Ascending aorta (tissue), 2 donors: ENCODE measurements at places on chromosomes 11 and 22. TPM values are rescaled to one million over a fixed set of nuclear protein-coding genes. Genes with fewer than 3 reads are reported as not detected.

- no peak for DNase-seq
These were observed 56.8 kb downstream of the CD6 start for GRCh38 chr11:61028135-61028729.

- DNase-seq, result no peak
These were observed 6.4 kb upstream of the KCNJ11 start for GRCh38 chr11:17394743-17395390.

- no peak for DNase-seq
These were observed 53.3 kb downstream of the FAR1 start for GRCh38 chr11:13721760-13722159.

GRCh38 chr11:27317751-27318150 lies 45.3 kb downstream of the CCDC34 start:
- DNase-seq, result no peak

DNA sequence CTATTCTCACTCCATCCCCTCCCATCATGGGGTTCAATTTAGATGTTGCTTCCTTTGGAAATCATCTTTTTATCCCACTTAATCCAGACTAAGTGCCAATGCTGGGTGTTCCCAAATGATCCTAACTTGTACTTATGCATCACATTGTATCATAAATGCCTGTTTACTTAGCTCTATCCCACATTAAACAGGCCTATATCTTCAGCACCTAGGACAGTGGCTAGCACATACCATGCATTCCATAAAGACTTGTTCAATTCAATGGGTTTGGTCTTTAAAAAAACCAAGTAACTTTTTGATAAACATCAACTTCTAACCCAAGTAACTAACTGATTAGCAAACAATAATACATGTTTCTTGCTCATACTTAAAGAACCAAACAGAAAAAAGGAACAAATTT lies 40.6 kb downstream of the RSF1 start:
- no peak for DNase-seq

The ALDH3B1 gene
- total RNA-seq, result 42.8 TPM

DNA sequence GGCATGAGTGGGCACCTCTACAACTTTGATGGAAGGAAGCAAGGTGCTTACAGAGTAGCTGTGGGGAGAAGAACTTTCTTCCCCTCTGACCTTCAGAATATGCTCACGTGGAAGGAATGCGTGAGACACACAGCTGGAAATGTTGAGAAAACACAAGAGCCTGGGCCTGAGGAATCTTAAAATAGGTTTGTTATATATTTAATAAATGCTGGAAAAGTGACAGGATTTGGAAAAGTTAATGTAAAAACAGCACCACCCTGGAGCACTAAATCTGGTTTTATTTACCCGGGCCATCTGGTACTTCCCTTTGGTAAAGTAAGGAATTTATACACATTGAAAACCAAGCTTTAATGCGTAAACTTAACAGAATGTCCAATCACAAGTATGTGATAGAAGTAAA lies 14.0 kb upstream of the AMPD3 start:
- no peak for DNase-seq

The DBX1 gene
- not detected for total RNA-seq

DNA sequence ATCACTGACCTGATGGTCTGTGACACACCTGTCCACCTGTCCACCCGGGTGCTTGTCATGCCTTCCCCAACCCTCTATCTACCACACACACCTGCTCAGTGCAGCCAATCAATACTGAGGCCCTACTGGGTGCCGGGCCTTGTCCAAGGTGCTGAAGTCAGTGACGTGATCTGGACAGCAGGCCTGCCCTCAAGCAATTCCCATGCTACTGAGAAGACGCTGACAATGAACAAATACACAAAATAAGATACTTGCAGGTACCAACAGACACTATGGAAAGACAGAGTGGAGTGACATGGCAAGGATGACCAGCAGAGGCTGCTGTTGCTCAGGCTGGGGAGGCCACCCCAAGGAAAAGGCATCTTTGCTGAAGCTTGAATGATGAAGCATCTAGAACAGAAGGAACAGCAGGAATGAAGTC lies 21.2 kb downstream of the PLAAT3 start:
- no peak for DNase-seq

The NCF4 gene
- total RNA-seq, result 13.7 TPM

DNA sequence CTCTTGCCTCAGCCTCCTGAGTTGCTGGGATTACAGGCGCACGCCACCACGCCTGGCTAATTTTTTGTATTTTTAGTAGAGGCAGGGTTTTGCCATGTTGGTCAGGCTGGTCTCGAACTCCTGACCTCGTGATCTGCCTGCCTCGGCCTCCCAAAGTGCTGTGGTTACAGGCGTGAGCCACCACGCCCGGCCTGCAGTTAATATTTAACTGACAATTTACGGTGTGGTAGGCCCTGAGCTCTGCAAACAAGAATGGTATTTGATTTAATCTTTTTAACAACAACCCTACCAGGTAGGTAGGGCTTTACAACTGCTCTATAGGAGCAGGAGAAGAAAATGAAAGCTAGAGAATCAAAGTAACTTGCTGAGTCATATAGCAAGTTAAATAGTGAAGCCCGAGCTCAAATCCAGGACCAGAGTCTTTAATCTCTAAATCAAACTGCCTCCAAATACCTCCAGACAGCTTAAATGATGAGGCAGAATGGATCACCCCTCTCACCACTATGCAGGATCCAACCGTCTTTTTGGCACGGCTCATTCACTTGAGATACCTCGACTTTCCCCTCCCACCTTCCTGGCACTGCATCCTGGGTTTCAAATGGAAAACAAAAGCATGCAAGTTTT lies 9.4 kb downstream of the UEVLD start:
- no peak for DNase-seq

- DNase-seq, result peak; percentile 82
These were observed 121.1 kb upstream of the CRYBB3 start for GRCh38 chr22:25078591-25078990.

- DNase-seq, result no peak
These were observed 13.0 kb downstream of the KCTD17 start for GRCh38 chr22:37064553-37064952.

GRCh38 chr11:43555186-43555585 lies 125.4 kb upstream of the HSD17B12 start:
- DNase-seq, result no peak

- DNase-seq, result no peak
These were observed 475 bp downstream of the MAPK12 start for GRCh38 chr22:50260801-50261614.

The MOGAT2 gene
- not detected for total RNA-seq

The NOX4 gene
- total RNA-seq, result 125 TPM

- no peak for DNase-seq
These were observed 6.5 kb downstream of the ADORA2A start for GRCh38 chr22:24433828-24434470.
